ENCODE measurements at places on chromosomes 6 and 20.
A peak's percentile ranks its signal among the peaks of the same experiment; 100 is the strongest.

GRCh38 chr6:51554029-51554428 lies 533.4 kb downstream of the PKHD1 start:
- DNase-seq: peak; percentile 52

DNA sequence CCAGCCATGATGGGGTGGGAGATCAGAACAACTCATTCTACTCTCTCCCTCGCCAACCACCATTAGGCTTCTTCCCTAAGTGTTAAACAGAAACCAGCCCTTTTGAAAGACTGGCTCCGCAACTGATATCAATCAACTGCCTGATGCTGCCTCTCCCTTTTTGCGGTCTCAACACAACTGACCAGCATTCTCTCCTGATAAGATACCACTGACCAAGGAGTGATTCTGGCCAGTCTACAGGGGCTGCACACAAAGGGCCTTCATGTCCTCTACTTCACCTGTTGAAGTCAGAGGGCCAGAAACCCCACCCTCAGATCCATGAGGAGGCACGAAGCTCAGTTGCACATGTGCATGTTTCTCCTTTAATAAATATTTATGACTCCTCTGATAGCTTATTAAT lies 145.1 kb downstream of the CD24 start:
- DNase-seq: no peak

- DNase-seq: peak; percentile 64
These were observed 72.4 kb downstream of the HFE start for GRCh38 chr6:26159357-26160273.

GRCh38 chr6:130997061-130997753 lies 65.8 kb downstream of the EPB41L2 start:
- no peak for DNase-seq

DNA sequence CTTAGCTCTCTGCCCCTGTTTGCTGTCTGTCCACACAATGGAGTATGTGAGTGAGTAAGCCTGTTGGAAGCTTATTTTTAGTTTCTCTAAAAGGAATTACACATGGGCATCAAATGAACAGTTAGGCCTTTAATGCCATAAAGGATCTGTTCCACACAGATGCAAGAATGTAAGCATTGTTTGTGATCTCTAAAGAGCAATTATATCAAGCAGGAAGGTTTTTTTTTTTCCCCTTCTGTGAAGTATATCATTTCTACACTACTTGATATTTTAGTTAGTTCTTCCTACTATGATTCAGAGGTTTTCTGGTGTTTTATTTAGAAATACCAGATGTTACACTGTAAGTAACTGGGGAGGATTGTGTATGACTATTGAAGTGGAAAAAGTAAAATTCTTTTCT lies 627.5 kb downstream of the COL12A1 start:
- DNase-seq: no peak

DNA sequence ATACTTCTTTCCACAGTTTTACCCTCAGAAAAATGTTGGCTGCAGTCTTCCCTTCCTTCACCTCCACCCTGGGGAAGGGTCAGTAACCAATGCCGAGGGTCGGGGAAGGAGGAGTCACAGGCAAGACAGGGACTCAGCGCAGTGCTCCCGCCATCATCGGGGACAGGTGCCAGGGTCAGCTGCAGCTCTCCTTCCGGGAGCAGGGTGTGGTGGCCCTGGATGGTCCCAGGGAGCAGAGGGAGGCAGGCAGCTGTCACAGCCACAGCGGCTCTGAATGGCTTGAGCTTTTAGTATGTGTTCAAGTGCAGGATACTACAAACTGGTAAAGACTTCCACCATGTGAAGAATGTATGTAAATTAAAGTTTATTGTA lies 26.0 kb upstream of the PI16 start:
- DNase-seq: no peak

GRCh38 chr6:25186919-25187318 lies 92.3 kb upstream of the CARMIL1 start:
- DNase-seq: no peak

- DNase-seq: no peak
These were observed 125.4 kb downstream of the PXDC1 start for GRCh38 chr6:3625980-3626563.

GRCh38 chr6:15036690-15037245 lies 209.1 kb upstream of the JARID2 start:
- peak; percentile 87 for DNase-seq

GRCh38 chr6:31171931-31172905 lies 1.7 kb upstream of the POU5F1 start:
- DNase-seq: peak; percentile 96

GRCh38 chr20:57893366-57893999 lies 183.7 kb upstream of the PMEPA1 start:
- no peak for DNase-seq

DNA sequence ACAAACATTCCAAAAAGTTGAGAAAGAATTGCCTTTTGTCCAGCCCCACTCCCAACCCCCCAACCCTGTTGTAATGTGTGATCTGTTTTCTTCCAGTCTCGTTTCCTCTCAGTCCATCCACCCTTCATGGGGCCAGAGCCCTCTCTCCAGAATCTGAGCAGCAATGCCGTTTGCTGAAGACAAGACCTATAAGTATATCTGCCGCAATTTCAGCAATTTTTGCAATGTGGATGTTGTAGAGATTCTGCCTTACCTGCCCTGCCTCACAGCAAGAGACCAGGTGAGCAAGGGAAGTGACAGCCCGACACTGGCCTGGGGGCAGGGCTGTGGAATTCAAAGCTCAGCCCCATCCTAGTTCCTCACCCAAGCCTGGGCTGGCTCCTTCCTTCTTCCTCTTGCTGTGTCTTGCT lies 7.8 kb downstream of the MAVS start:
- no peak for DNase-seq

DNA sequence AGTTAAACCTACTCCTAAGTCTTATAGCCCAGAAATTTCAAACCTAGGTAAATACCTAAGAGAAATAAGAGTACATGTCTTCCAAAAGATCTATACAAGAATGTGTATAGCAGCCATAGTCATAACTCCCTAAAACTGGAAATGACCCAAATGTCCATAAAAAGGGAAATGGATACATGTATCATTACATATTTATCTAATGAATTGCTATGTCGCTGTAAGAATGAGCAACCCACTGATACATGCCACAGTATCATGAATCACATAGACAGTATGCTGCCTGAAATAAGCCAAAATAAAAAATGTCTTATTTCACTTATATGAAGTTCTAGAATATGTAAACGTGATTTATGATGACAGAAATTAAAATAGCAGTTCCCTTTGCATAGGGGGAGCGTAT lies 679.5 kb downstream of the MAFB start:
- no peak for DNase-seq

DNA sequence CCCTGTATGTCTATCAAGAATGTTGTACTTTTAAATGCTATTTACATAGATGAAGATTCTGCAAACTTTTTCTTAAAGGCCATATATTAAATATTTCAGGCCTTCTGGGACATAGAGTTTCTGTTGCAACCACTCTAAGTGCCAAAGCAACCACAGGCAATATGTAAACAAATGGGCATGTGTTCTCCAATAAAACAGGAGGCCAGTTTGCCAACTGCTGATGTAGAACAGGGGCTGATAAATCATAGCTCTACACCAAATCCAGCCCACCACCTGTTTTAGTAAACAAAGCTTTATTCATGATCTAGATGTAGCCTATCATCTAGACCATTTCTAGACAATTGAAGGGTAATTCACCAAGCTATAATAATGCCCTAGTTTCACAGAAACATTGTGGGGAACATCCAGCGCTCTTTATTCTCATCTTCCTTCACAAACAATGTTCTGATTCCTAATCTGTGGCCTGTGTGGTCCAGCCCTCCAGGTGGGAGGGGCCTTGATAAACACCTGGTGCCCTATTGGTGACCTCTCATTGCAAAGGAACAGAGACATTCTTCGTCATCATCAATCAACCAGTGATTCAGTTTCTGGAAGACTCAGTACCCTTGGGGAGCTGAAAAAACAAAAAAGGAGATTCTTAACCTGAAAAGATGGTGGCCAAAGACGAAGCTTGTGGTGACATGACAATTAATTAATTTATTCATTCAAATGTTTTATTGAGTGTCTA lies 80.2 kb downstream of the PREP start:
- DNase-seq: no peak

DNA sequence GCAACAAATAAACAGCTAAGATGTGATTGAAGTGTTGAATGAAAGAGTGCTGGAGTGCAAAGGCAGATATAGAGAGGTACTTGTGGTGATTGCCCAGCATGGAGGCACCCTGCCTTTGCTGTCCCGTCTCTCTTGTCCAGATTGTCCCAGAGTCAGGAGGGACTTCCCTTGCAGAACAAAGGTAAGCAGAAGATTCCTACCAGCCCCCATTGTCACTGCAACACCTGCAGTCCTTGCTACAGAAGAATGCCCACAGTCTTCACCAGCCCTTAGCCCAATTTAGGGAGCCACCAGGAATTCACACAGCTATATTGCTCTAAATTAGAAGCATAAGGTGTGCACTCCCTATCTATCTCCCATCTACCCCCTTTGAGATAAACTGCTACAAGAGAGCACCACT lies 491.8 kb downstream of the KIF16B start:
- DNase-seq: no peak

DNA sequence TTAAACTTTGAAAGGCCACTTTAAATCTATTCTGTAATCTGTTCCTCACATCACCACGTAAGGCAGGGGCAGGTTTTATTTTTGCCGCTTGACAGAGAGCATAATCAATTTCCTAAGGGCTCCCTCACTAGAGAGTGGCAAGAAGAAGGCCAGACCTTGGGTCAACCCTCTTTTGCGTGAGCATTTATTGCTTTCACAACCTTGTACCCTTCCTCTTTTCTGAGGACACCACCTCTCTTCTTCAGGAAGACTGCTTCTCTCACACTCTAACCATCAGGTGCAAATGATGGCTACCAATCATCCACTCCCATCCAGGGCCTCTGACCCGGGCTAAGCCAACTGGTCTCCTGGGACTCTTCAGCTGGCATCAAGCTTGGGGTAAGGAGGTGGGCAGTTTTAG lies 25.2 kb upstream of the QKI start:
- no peak for DNase-seq

DNA sequence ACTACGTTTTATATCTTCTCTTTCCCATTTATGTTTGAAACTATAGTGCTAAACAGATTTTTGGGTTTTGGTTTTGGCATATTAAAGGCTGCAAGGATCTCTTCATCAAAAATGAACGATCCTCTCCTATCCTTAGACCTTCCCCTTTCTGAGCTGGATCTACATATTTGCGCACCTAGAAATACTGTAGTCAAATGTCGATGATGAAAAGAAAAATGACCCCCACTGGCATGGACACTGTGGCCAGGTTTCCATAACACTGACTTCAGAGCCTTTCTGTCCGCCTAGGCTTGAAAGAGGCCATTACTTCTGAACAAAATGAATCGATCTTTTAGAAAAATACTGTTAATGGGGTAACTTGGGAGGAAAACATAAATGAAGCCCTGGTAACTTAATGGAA lies 5.8 kb downstream of the FLRT3 start:
- DNase-seq: no peak

- DNase-seq: no peak
These were observed 24.3 kb downstream of the HTR1E start for GRCh38 chr6:86961455-86962200.

Data from endodermal cell (in vitro differentiated cells).